A549 treated with ZK216348 at 1 μM for 4 hours (cell line): ENCODE measurements at places on chromosomes 13 and 19. TPM values are rescaled to one million over a fixed set of nuclear protein-coding genes. Genes with fewer than 3 reads are reported as not detected.

The TMEM221 gene
- 0.14 to 0.91 TPM (median 0.63 TPM) in 5 replicates for total RNA-seq

The APLP1 gene
- total RNA-seq = 72.6 to 97.1 TPM (median 93.4 TPM) in 5 replicates

The SPIB gene
- total RNA-seq = 0.16 to 0.80 TPM (median 0.32 TPM) in 4 of 5 replicates, not detected in the other

The ZNF8 gene
- total RNA-seq = 0.93 to 1.4 TPM (median 1.1 TPM) in 5 replicates
